Colonic mucosa (tissue), 4 donors: ENCODE measurements at places on chromosomes 3 and 15. TPM values are rescaled to one million over a fixed set of nuclear protein-coding genes. Genes with fewer than 3 reads are reported as not detected.

DNA sequence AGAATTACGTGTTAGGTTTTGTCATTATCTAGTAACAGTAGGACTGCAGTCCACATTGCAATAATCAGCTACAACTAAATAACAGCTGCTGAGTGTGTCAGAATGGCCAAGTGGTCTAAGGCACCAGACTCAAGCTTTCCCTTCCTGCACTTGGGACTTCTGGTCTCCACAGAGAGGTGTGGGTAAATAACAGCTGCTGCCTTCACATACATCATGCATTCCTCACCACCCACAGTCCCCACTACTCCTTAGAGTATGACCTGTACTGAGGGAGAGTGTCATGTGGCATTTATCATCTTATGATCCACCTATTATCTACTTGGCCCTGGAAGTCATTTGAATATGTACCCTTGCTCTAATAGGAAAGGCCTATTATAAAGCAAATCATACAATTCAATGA, 22.2 kb upstream of the ZMAT3 start:
- H3K36me3 ChIP-seq: no peaks in the 10 kb centered on the region
- no peaks in the 10 kb centered on the region for H3K4me1 ChIP-seq
- no peak overlapping the region for H3K4me3 ChIP-seq
- no peak for DNase-seq

GRCh38 chr15:69060744-69061143, 46.2 kb downstream of the NOX5 start:
- H3K27me3 ChIP-seq: no peaks in the 10 kb centered on the region
- H3K27ac ChIP-seq: no peak overlapping the region
- peaks cover 6% of the 10 kb centered on the region for H3K4me1 ChIP-seq
- no peak for DNase-seq
- H3K36me3 ChIP-seq: no peaks in the 10 kb centered on the region

GRCh38 chr3:30156586-30157498, 449.6 kb upstream of the TGFBR2 start:
- no peaks in the 10 kb centered on the region for H3K4me1 ChIP-seq
- no peaks in the 10 kb centered on the region for H3K36me3 ChIP-seq
- H3K4me3 ChIP-seq: no peak overlapping the region

DNA sequence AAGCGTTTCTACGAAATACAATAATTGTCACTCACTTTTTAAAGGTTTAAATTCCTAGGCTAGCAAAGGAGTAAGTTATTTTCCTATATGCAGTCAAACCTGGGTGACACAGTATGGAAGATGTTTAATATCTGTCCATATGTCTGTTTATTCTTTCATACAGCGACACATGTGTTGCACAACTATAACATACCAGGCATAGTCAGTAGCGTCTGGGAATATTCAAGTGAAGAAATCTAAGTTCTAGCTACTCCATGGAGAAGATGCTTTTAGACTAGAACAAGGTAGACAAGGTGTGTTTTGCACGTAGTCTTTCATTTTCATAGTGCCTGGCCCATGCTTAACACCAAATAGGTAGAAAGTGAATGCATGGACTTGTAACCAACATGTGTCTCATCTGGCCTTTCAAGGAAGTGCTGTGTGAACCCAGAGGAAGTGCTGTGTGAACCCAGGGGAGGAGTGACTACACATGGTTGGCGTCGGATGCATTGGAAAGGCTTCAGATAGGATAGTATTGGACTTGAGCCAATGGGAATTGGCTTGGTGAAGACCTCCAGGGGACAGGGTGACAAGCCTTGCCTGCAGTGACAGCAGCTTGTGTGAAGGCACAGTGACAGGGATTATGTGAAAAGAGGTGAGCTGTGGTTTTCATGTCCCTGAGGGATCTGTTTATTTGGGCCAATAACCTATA, 267.0 kb downstream of the PTPRG start:
- no peak for DNase-seq
- H3K4me3 ChIP-seq: no peak overlapping the region
- no peaks in the 10 kb centered on the region for H3K27me3 ChIP-seq
- H3K27ac ChIP-seq: no peak overlapping the region
- no peaks in the 10 kb centered on the region for H3K4me1 ChIP-seq
- no peaks in the 10 kb centered on the region for H3K36me3 ChIP-seq

CLSTN2 gene
- total RNA-seq: 1.3 TPM

TNNC1 gene
- total RNA-seq: 1.5 TPM

- DNase-seq: no peak
- H3K27ac ChIP-seq: no peak overlapping the region
- no peak overlapping the region for H3K4me3 ChIP-seq
- H3K27me3 ChIP-seq: no peaks in the 10 kb centered on the region
- no peaks in the 10 kb centered on the region for H3K36me3 ChIP-seq
- H3K4me1 ChIP-seq: no peaks in the 10 kb centered on the region
These were observed 10.6 kb downstream of the RBP1 start for GRCh38 chr3:139528924-139529323.

GRCh38 chr3:8607234-8608040, 37.2 kb downstream of the SSUH2 start:
- no peaks in the 10 kb centered on the region for H3K4me1 ChIP-seq
- H3K4me3 ChIP-seq: no peak overlapping the region
- no peaks in the 10 kb centered on the region for H3K36me3 ChIP-seq
- H3K27me3 ChIP-seq: no peaks in the 10 kb centered on the region
- no peak for DNase-seq

DNA sequence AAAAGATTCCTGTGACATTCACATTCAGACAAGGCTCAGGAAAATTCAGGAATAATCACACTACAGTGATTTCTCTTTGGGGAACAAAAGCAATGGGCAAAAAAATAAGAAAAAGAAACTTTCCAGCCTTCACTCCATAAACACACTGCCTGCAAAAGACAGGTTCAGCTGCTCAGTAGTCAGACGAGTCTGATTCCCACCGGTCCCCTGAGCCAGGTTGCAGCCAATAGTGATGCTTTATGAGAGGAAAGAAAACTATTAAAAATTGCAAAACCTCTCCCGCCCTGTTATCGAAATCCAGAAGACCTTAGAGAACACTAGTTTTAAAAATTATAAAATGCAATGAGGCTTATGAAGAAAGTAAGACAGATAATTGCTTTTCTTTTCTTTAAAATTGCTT, 8.5 kb downstream of the PLCH1 start:
- H3K27ac ChIP-seq: no peak overlapping the region
- no peaks in the 10 kb centered on the region for H3K4me1 ChIP-seq
- no peaks in the 10 kb centered on the region for H3K27me3 ChIP-seq
- DNase-seq: no peak
- no peaks in the 10 kb centered on the region for H3K36me3 ChIP-seq

GRCh38 chr3:38985581-38985980, 66.2 kb downstream of the SCN11A start:
- no peaks in the 10 kb centered on the region for H3K27me3 ChIP-seq
- no peaks in the 10 kb centered on the region for H3K4me1 ChIP-seq
- DNase-seq: no peak
- H3K36me3 ChIP-seq: no peaks in the 10 kb centered on the region
- no peak overlapping the region for H3K4me3 ChIP-seq

DNA sequence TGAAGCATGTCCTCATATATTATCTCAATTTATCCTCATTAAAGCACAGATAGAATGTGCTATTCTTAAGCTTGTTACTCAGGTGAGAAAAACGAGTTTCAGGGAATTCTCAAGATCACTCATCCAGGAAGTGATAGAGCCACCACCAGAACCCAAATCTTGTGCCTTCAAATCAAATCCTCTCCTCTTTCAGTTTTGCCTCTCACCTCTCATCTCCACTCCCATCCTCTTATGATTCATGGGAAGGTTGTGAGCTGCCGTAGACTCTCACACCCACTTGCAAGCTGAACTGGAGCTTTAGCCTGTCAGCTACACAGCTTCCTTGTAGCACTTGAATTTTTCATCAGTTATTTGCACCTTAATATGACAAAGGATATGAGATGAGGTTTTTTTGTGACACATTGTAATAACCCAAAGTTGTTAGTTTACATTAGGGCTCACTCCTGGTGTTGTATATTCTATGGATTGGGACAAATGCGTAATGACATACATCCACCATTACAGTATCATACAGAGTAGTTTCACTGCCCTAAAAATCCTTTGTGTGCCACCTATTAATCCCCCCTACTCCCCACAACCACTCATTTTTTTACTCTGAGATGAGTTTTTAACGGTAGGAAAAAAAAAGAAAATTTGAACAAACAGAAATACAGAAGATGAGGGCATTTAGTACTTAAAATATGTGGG, 25.7 kb downstream of the GPR15 start:
- H3K4me3 ChIP-seq: no peak overlapping the region
- H3K36me3 ChIP-seq: no peaks in the 10 kb centered on the region
- H3K27me3 ChIP-seq: no peaks in the 10 kb centered on the region
- H3K27ac ChIP-seq: peak overlapping the region; percentile 46
- no peak for DNase-seq

GRCh38 chr3:161927131-161927530, 430.5 kb downstream of the OTOL1 start:
- no peaks in the 10 kb centered on the region for H3K27me3 ChIP-seq
- H3K4me1 ChIP-seq: no peaks in the 10 kb centered on the region
- H3K4me3 ChIP-seq: no peak overlapping the region
- H3K27ac ChIP-seq: no peak overlapping the region

DNA sequence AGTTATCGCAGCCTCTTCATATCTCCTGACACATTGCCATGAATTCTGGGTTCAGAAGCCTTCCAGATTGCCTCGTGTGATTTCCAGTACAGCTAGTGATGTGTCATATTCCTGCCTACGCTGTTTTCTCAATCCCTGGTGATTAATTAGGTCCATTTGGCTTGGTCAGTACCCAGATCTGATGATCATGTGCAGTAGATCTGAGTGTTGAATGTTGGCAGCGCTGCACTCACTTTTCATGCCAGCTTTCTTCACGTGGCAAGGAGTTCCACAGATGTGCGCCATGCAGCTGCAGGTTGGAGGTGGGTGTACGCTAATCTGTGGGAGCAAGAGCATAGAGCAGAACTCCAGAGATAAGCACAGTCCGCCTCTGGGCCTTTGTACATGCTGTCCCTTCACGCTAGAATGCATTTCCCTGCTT, 86.9 kb upstream of the COL6A5 start:
- no peaks in the 10 kb centered on the region for H3K27me3 ChIP-seq
- H3K4me3 ChIP-seq: no peak overlapping the region
- H3K36me3 ChIP-seq: no peaks in the 10 kb centered on the region
- DNase-seq: no peak
- H3K27ac ChIP-seq: no peak overlapping the region

GRCh38 chr3:177377166-177377565, 179.9 kb upstream of the TBL1XR1 start:
- no peak overlapping the region for H3K27ac ChIP-seq
- no peaks in the 10 kb centered on the region for H3K4me1 ChIP-seq
- no peaks in the 10 kb centered on the region for H3K36me3 ChIP-seq
- peak; percentile 76 for DNase-seq
- H3K4me3 ChIP-seq: no peak overlapping the region
- no peaks in the 10 kb centered on the region for H3K27me3 ChIP-seq

HYAL1 gene
- total RNA-seq: 9.0 TPM

GRCh38 chr3:106008766-106009165, 140.0 kb upstream of the CBLB start:
- no peaks in the 10 kb centered on the region for H3K36me3 ChIP-seq
- H3K4me3 ChIP-seq: no peak overlapping the region
- no peak for DNase-seq
- no peaks in the 10 kb centered on the region for H3K27me3 ChIP-seq

NOX5 gene
- 0.17 TPM for total RNA-seq

DNA sequence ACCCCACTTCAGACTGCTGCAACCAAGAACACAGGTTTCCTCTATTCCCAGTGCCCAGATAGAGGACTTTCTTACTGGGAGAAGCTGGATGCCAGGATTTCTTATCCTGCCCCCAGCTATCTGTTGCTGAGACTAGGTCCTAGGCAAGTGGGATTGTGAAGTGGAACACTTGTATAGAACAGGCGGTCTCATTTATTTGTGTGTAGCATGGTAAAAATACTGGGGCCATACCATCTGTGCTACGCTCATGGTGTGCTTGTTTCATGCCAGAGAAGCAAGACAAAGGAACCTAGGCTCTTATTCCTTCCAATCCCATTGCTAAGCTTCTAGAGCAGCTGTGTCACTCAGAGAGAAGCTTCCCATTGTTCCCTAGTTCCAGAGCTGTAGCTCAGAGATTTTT, 191.5 kb upstream of the EPHA6 start:
- H3K27ac ChIP-seq: no peak overlapping the region
- no peaks in the 10 kb centered on the region for H3K27me3 ChIP-seq

GRCh38 chr3:103372031-103372430, 937.2 kb downstream of the ZPLD1 start:
- DNase-seq: no peak
- H3K36me3 ChIP-seq: no peaks in the 10 kb centered on the region
- H3K4me1 ChIP-seq: no peaks in the 10 kb centered on the region
- H3K4me3 ChIP-seq: no peak overlapping the region
- no peaks in the 10 kb centered on the region for H3K27me3 ChIP-seq

GRCh38 chr15:78390242-78390641, 47.8 kb upstream of the IREB2 start:
- DNase-seq: no peak
- no peak overlapping the region for H3K27ac ChIP-seq
- no peaks in the 10 kb centered on the region for H3K36me3 ChIP-seq
- no peak overlapping the region for H3K4me3 ChIP-seq
- no peaks in the 10 kb centered on the region for H3K4me1 ChIP-seq

- no peak overlapping the region for H3K27ac ChIP-seq
- DNase-seq: no peak
- no peaks in the 10 kb centered on the region for H3K4me1 ChIP-seq
- H3K4me3 ChIP-seq: no peak overlapping the region
- H3K27me3 ChIP-seq: no peaks in the 10 kb centered on the region
These were observed 86.2 kb downstream of the MEIS2 start for GRCh38 chr15:37014137-37014536.

- no peaks in the 10 kb centered on the region for H3K36me3 ChIP-seq
- H3K4me1 ChIP-seq: no peaks in the 10 kb centered on the region
- no peak for DNase-seq
- no peak overlapping the region for H3K4me3 ChIP-seq
- no peak overlapping the region for H3K27ac ChIP-seq
These were observed 20.3 kb upstream of the ADAMTS7 start for GRCh38 chr15:78831229-78832207.

DNA sequence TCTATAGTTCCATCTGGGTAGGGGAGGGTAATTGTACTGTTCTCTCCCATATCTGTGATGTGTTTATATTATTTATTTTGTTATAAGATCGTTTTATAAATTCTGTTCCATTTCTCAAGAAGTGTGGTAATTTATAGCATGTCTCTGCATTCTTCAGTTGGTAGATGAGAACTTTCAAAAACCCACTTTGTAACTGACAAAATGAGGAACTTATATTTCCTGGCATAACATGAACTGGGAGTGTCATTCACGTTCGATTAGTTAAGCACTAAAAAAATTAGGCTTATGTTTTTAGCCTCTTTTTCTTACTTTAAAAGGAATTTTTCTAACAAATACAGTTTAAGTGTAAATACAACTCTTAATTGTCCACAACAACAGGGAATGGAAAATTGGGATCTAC, 230.8 kb downstream of the CGGBP1 start:
- no peak overlapping the region for H3K4me3 ChIP-seq
- DNase-seq: no peak
- no peaks in the 10 kb centered on the region for H3K4me1 ChIP-seq
- no peaks in the 10 kb centered on the region for H3K27me3 ChIP-seq
- no peak overlapping the region for H3K27ac ChIP-seq

TRIM42 gene
- not detected for total RNA-seq
